Cerebellum (tissue), 4 donors: ENCODE measurements at places on chromosomes 3 and 15.
A peak's percentile ranks its signal among the peaks of the same experiment; 100 is the strongest.

DNA sequence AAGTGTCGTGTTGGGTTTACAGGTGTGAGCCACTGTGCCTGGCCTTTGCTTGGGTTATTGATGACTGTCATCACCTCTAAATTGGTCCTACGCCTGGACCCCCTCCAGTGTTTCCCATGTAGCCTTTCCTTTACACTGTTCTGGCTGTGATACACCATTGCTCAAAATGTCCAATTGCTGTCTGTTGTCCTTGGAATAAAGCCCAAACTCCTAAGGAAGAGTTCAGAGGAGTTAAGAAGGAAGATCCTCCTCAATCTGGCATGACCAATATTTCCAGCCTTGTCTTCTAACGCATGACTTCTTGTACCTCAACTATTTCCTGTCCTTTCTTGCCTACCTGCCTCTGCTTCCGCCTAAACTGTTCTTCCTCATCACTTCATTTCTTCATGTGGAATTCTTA, 113.1 kb downstream of the POLR2M start:
- no peak for DNase-seq

DNA sequence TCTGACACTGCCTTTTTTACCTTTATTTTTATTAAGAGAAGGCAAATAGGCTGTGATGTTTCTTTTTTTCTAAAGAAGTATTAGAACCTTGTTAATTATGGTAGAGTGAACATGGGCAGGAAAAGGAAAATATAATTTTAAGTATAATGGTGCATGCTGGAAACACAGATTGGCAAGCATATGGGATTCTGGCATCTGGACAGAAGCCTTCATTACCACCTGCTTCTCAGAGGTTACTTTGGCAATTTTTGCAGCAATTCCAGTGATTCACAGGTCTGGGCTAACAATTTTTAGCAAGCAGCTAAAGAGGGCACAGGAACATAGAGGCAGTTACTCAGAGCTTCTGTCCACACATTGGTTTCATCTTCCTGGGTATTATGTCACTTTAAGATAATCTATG, 258.3 kb downstream of the DIPK2A start:
- no peak for DNase-seq

DNA sequence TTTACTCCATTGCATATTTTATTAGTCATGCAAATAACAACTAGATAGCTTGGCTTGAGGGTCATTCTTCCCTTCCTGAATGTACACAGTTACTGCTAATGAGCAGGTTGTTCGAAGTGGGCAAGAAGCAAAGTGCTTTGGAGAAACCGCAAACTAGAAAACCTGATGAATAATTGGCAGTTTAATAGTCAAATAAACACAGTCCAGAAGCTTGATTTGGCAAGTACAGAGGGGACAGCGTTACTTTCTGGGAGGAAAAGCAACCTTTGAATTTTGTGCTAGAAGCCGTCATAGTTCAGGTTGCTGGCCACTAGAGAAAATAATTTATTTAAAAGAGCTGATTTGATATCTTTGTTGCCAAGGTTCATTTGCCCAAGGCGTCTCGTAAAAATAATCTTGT, 94.9 kb downstream of the MFSD1 start:
- DNase-seq: no peak

DNA sequence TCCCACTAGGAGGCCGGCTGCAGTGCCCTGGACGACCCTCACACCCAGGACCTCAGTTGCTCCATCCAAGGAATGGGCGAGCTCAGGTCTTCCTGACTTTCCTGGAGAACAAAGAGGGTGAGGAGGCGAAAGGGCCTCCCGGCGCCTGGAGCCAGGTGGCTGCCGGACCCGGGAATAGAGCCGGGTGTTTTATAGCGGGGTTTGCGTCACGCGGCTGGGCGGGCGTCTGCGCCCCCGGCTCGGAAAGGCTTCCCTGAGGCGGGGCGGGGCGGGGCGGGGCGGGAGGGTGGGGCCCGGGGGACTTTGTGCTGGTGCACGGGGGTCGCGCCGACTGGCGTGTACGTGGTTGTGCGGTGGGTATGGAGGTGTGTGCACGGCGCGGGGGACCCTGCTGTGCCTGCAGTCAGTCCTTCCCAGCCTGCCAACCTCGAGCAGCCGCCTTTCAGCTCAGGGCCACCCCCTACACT, 4.6 kb upstream of the PRKCD start:
- no peak for DNase-seq

DNA sequence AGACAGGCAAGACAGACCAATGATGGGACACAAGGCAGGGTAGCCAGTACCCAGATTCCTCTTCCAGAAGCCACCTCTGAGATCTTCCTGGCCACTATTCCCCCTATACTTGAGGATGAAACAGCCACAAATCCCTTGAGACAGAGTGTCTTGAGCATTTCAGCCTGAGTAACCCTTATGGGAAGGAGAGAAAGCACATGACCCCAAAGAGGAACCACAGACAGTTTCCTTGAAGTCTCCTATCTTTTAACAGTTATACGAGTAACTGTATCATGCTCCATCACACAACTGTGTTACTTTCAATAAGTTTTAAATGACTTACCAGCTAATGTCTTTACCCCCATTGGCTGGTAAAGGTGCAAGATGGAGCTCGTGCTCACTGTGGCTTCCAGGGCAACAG, 9.3 kb downstream of the VIPR1 start:
- no peak for DNase-seq

DNA sequence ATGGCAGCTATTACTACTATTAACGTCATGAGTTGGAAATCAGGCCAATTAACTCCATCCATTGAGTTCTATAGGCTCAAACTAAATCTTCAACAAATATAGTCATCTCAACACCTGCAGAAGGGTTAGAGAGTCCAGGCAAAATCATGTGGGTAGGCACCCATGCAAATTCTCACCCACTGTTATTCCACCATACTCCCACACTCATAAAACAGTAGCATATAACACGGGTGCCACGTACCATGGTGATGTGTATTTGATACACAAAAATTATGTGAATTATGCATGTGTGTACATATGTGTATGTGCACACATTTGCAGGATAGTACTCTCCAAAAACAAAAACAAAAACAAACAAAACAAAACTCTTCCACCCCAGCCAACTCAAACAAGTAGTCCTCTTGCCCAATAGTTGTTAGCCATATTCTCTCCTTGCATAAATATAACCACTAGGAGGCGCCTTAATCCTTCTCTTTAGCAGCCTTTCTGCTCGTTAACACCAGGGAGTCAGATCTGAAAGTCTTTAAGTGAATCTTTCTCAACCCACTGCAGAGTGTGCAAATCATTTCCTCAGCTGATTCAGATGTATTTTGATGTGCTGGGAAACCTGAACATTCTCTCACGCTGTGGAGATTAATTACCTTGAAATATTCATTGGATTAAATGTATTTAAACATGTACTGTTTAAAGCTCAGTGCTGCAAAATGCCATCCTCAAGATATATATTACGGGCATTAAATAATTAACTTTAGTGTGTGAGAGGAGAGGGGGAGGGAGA, 38.0 kb upstream of the COPB2 start:
- DNase-seq: peak; percentile 52

DNA sequence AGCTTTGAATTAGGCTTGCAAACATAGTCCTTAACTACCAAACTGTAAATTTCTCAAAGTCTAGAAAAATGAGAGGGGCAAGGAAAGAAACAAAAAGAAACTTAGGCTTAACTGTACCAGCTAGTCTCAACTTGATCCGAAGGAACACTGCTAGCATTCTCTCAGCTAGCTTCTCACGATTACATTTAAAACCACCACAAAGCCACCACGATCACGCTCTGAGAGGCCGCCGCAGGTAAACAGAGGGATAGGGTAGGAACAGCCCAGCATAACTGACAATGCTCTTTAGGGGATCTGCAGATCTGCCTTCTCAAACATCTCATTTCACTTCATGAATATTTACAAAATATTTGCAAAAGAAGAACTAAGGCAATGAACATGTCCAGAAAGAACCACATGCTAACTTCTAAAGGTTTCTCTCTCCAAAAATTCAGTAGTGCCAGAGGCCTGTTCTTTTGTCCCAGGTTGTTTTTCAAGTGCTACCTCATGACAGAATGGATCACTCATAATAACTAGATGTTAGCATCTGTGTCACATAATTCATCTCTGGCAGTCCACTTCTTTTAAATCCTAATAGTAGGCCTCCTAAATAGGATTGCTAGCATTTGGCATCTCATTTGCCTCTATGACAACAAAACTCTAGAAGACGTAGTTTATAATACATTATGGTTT, 18.9 kb downstream of the VGLL4 start:
- no peak for DNase-seq
